ENCODE measurements at places on chromosomes 5 and 9.

- DNase-seq, result no peak
Observed at GRCh38 chr9:5643005-5643624, 14.2 kb downstream of the RIC1 start.

GRCh38 chr5:91706785-91707520, 323.8 kb upstream of the ARRDC3 start:
- DNase-seq, result no peak

- no peak for DNase-seq
Observed at GRCh38 chr5:73454379-73455036, 5.9 kb upstream of the FOXD1 start.

- no peak for DNase-seq
Observed at GRCh38 chr9:117555964-117556629, 141.2 kb upstream of the ASTN2 start.

GRCh38 chr5:54692631-54693030, 175.1 kb downstream of the SNX18 start:
- no peak for DNase-seq

DNA sequence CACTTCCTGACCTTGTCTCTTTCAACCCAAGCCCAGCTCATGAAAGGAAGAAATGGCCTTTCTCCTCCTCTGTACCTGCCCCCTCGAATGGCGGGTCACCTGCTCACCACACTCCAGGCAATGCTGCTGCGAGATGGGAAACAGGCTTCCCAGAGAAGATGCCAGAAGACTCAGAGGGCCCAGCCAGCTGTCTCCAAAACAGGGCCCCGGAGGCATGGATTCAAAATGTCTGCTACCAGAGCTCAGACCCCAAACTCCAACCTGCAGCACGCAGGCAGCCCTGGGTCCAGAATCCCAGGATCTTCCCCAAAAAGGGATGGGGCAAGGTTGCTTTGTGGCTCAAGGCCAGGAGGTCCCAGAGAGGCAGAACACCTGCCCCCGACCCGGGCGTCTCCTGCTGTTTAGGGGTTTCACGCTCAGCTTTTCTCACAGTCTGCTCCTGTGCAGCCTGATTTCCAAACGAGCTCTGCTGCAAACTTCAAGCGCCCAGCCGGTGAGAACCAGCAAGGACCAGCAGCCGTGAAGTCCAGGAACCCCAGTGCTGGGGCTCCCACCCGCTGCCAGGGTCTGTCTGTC, 42.5 kb downstream of the VAV2 start:
- DNase-seq, result no peak

GRCh38 chr9:137067860-137068538, 2.4 kb downstream of the SAPCD2 start:
- peak; percentile 73 for DNase-seq

DNA sequence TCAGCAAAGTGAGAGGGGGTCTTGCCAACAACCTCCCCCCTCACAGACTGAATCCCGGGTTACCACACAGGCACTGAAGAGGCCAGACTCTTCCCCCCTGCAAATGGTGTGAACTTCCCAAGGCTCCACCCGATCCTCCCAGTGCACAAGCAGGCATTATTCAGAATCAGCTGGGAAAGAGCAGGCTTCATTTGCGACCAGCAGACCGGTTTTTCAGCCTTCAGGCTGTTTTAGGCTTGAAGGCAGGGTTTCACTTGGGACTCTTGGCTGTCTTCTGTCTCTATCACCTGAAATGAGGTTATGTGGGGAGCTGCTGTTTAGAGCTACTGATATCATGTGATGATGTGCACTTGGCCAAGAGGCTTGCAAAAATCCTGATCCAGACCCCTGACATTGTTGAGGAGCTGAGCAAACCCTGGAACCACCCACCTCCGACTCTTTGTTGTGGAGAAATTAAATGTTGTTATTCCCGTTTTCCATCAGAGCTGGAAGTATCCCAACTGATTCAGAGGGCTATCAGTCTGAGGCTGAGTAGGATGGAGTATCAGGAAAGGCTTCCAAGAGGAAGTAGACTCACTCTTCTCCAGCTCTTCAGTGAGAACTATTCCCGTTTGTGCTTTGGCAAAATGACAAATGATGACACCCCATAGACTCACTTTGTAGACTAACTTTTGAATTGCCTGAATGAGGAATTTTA, 63.3 kb upstream of the ZFR start:
- DNase-seq, result no peak

DNA sequence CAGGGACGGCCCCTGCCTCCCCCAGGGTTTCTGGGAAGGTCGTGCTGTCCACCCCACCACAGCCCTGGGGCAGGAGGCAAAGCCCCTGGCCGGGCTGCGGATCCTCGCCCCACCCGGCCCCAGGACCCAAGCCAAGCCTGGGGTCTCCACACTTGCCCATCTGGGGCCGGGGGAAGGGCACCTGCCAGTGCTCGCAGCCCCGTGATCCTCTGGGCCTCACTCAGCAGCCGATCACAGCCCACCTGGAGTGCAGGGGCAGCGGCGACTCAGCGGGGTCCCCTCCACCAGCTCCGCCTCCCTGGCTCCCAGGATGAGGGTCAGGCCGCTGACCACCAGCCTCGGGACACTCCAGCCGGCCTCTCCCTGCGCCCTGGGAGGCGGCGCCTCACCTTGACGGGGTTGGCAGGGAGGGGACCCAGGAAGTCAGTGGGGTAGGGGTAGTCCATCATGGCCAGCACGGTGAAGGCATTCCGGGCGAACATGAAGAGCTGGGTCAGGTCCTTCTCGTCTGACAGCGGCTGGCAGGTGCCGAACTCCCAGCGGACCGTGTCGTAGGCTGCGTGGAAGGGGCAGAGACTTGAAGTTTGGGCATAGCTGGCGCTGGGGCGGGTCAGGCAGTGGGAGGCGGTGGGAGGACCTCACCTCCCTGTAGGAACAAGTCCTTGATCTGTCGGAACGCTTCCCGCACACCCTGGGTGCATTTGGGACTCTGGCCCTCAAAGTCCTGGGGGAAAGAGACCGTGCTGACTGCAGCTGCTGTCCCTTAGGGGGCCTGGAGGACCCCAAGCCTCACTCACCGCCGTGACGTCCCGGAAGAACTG, 1.8 kb downstream of the DPP7 start:
- no peak for DNase-seq

DNA sequence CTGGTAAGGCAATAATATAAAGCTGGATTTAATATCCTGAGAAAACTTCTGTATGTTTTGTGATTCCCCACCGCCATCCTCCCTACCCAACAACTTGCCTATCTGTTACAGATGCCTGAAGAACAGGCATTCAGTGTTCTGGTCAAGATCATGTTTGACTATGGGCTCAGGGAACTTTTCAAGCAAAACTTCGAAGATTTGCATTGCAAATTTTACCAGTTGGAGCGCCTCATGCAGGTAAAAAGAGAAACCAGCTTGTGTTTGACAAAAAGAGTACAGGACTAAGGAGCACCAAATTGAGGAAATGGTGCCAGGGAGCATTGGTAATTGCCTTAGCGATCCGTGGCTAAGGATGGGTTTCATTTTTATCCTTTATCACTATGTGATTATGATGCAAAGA, 40.0 kb downstream of the GPR21 start:
- no peak for DNase-seq

DNA sequence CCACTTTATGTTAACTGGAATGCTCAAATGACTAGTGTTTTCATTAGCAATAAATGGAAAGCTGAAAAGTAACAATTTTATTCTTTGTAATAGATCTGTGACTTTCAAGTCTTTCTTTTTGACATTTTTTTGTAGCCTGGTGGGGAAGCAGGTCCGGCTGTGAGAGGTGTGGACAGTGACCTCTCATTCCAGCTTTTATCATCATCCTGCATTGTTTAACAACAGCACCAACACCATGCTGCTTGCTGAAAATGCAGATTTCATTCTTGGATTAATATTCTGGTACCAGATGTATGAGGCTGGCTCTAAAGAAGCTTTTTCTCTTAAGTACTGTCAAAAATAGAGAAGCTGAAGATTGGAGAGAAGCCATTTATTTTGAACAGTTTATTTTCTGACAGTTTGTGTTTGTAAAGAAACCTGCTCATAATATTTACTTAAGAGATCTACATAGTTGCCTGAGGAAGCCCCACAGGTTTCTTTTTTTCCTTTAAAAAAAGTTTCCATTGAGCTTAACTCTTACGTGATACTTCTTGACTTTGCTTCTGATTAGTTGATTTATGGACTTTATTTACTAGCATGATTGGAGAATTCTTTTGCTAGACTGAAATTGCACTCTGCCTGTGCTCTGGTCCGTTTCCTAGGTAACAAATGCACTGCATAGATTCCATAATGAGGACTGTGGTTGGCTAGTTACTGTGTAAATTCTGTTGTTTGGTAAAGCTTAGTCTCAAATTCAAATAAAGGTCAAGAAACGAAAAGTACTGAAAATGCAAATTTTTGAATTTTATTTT, 3.4 kb downstream of the KIAA1958 start:
- DNase-seq, result no peak

DNA sequence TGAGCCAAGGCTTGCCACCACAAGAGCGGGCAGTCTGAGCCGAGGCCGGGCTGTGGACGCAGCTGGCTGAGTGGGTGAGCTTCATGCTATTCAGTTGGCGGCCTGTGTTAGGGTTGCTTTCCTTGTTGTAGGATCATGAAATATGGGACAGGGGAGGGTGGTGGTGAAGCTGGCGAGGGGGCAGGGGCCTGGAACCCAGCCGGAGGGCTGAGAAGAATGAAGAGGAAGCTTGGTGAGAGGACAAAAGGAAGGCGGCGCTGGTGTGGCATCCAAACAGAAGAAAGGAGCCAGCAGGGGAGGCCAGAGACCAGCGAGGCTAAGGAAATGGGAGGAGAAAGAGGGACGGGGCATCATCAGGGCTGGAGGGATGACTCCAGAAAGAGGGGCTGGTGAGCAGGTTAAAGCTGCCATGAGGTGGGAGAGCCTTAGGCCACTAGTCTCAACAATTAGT, 18.3 kb downstream of the RALGPS1 start:
- no peak for DNase-seq

- DNase-seq, result no peak
Observed at GRCh38 chr9:108838017-108838416, 17.8 kb downstream of the ACTL7B start.

DNA sequence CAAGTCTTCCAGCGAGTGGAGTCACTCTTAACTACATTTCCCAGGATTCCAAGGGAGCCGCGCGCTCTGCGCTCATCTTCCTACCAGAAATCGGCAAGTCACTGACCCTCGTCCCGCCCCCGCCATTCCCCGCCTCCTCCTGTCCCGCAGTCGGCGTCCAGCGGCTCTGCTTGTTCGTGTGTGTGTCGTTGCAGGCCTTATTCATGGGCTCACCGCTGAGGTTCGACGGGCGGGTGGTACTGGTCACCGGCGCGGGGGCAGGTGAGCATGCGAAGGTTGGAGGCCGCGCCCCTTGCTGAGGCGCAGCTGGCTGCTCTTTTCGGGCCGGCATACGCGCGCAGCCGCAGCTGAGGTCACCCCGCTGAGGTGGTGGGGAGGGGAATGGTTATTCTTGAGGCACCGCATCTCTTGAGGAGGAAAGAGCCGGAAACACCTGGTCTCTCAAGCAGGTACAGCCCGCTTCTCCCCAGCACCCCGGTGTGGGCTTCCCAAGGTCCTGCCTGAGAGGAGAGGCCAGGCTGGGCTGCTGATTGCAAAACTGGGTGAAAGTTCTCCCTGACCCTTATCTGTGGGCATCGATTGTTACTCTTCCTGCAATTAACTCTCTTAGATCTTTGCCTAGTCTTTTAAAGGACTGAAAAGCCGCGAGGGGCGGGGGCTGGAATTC, at the start of gene HSD17B4:
TSS of gene HSD17B4 (plus strand) at position 125 of the 667 bp plus-strand sequence. CDS start at position 204, 79 bp downstream.
- peak; percentile 60 for DNase-seq

DNA sequence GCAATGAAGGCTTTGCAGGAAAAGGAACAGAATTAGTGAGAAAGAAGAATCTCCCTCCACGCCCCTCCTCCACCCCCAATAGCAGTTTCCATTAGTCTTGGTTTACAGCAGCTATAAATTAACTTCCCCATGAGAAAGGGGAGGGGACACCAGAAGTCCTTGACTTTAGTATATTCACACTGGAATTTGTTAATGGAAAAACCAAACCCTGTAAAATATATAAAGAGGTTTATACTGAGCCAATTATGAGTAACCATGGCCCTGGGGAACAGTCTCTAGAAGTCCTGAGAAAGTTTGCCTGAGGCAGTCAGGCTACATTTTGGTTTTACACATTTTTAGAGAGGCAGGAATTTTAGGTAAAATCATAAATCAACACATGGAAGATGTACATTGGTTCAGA, 88.5 kb downstream of the ALDH1A1 start:
- no peak for DNase-seq

GRCh38 chr9:105842023-105842644, 147.8 kb downstream of the TMEM38B start:
- DNase-seq, result no peak

DNA sequence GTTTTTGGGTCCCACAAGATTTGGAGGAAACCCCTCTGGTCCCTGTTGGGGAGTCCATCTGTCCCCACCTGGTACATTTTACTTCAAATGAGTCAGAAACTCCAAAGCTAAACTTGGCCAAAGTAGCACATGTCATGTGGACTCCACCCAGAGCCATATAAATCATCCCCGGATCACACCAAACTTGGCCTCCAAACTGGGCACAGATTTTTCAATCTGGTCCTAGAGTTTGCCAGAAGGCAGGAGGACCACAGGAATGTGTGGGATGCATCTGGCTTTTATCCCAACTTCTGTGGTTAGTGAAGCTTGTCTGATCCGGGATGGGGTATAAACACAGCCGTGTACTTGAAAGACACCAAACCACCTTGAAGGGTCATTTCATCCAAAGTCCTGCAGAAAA, 66.3 kb downstream of the MAT2B start:
- DNase-seq, result no peak

- no peak for DNase-seq
Observed at GRCh38 chr9:126435105-126435504, 108.5 kb downstream of the MVB12B start.

DNA sequence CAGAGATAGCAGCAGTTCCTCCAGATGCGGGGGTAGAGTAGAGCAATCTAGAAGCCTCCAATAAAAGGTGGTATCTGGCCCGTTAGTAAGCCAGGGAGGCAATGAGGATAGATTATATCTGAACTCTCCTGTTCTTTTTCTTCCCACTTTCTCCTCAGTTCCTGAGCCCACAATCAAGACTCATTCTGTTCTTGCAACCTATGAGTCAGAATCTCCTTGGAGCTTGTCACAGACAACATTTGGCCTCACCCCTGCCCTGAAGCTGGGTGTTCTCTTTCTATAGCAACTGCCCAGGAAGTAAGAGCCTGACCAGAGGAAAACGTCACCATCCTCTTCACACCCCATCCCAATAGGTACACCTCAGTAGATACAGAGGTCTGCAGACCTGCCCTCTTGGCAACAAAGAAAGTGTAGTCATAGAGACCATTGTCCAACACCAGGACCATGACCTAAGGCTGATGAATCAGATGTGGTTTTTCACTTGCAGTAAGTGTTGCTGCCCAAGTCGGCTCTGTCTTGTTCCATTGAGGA, 76.3 kb upstream of the PCA3 start:
- DNase-seq, result no peak

Data from activated T-helper 9 cell treated with anti-CD3 and anti-CD28 coated beads, Interleukin-2, amount 50 U/mL, for 16 hours (primary cell).